RPMI8226 (cell line): ENCODE measurements at places on chromosomes 2 and 18.

DNA sequence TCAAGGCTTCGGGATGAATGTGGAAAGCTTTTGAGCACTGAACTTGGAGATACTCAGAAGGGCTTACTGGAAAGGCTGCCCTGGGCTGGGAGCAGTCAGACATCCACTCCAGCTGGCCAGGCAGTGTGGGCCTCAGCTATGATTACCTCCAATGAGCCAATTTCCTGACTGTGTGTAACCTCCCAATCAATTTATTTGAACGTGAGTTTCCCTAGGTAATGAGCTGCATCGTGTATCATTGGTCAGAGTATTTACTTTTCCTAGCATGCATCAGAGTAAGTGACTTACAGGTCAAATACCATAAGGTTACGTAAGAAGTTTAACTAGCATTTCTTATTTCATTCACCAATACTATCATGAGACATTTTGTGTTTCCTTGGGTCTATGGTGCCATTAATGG, 11.0 kb upstream of the CTAGE1 start:
- DNase-seq, result no peak

GRCh38 chr2:1940679-1941078, 196.4 kb upstream of the PXDN start:
- DNase-seq, result peak; percentile 46

- DNase-seq, result no peak
Observed at GRCh38 chr2:242024751-242025355, 155.3 kb downstream of the RTP5 start.

- no peak for DNase-seq
Observed at GRCh38 chr2:168992591-168993349, 38.4 kb downstream of the ABCB11 start.

DNA sequence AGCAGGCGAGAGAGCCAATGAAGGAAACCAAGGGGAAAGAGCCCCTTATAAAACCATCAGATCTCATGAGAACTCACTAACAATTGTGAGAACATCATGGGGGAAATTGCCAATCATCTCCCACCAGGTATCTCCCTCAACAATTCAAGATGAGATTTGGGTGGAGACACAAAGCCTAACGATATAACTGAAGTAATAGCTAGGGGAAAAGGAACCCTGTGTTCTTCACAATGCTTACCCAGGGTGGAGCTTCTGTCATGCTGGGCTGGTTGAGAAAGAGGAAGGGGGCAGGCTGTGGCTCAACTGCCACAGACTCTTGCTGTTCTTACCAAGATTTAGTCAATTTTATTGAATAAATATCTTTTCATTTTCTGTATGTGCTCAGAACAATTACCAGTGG, 392.1 kb upstream of the HS6ST1 start:
- no peak for DNase-seq

GRCh38 chr18:36191286-36191685, 4.0 kb downstream of the MOCOS start:
- DNase-seq, result no peak

DNA sequence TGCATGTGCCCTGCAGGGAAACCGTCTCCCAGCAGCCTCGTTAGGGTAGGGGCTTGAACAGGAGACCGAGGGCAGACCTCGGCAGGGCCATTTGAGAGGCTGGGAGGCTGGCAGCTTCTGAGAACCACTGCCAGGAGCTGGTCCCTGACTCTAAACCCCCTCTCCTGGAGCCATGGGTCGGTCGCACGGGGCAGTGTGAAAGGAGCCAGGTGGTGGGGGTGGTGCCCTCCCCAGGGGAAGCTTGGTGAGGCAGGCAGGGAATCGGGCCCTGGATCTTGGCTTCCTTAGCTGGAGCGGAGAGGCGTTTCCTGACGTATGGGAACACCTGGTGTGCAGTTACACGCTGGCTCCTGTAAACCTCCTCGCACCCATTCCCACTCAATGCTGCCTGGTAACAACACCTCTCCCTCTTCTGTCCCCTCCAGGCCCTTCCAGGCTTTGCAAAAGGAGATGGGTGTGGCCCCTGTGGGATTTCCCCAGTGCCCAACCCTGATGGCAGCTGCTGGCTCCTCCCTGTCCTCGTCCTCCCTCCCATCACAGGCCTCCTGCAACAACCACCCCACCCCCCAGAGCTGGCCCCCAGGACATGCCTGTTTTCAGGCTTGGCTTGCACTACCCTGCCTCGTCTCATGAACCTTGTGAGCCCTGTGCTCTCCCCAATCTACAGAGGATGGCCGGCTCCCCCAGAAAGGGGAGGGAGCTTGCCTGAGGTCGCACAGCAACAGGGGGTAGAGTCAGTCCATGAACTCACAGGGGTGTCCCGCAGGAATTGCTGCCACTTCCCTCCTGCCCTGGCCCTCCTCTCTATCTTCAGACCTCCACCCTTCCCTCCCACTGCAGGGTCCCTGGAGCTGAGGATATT, 24.4 kb downstream of the ADRA2B start:
- DNase-seq, result no peak

DNA sequence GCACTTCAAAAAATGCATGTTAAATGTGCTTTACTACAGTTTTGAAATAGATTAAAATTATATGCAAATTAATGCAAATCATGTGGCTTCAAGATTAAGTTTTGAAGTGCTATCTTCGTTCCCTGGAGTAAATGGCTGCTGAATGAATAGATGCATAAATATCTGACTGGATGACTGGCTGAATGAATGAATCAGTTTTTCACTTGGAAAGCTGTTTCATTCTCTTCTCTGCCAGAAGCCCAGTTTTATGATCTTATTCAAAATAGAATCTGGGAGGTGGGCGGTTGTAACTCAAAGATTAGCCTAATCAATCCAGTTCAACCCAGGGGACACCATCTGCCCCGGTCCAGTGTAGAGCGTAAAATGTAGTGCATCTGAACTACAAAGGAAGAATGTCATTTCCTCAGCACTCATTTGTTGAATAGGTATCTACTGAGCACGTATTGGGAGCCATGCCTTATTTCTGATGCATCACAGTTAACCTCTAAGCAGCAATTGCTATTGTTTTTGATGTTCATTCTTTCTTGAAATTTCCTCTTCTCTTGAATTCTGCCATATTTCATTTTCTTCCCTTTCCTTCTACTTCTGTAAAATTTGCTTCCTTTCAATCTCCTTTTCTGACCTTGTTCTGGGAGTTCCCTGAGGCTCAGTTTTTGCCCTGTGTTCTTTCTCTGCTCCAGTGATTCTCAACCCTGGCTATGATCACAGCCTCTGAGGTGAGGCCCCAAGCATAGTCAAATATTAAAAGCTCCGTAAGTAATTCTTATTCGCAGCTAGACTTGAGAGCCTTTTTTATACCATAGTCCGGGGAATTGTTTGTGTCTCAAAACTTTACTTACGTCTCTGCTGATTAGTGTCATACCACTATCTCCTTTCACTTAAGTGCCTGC, 282.7 kb downstream of the PARD3B start:
- no peak for DNase-seq

DNA sequence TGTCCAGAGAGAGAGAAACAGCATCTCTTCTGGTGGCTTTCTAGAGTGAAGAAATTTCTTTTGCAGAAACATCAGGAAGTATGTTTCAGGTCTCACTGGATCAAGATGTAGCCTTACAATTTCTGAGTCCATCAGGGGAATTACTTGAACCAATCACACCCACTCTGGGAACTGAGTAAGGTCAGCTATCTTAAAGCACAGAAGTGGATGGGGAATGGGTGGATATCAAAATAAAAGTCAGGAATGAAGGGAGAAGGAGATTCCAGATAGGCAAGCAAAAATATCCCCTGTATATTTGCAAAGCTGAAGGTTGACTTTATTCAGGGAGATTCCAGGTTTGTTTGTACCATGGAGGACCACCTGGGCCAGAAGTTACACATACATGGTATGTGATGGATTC, 188.0 kb downstream of the CYRIA start:
- DNase-seq, result no peak

- no peak for DNase-seq
Observed at GRCh38 chr18:63617049-63617914, 26.8 kb downstream of the SERPINB4 start.

GRCh38 chr2:71478806-71479205, 25.4 kb downstream of the DYSF start:
- DNase-seq, result no peak

- DNase-seq, result peak; percentile 25
Observed at GRCh38 chr2:206230060-206230762, 44.3 kb upstream of the ZDBF2 start.

- DNase-seq, result no peak
Observed at GRCh38 chr2:38164881-38165280, 88.9 kb upstream of the CYP1B1 start.

GRCh38 chr2:161134547-161135518, 25.4 kb upstream of the TANK start:
- DNase-seq, result no peak

- no peak for DNase-seq
Observed at GRCh38 chr18:59725142-59725541, 27.9 kb upstream of the CCBE1 start.

DNA sequence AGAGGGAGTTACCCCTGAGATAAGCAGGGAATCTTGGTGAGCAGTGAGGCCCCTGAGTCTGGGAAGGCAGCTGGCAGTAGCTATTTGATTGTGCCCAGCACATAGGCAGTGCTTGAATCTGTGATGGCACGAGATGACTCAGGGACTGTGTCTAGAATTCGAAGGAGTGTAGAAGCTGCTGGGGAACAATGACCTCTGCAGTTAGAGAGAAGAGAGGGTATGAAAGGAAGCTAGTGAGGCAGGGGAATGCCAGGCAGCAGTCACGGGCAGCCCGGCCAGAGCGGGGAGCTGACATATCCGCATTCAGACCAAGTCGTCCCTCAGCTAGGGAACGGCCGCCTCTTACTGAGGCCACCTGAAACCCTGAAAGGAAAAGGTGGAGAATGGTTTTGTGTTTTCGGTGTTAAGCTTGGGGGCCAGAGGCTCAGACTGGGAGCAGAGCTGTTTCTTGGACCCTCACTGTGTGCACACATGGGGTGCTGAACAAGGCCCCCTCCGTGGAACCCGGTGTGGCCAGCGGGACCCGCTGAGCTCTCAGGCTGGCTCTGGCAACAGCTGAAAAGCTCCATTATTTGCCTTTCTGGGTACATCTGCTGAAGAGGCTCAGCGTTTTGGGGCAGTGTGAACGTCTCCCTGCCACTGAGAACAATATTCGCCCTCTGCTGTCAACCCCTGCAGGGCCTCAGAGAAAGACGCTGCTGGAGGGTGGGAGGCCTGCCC, 32.9 kb downstream of the ARHGEF4 start:
- no peak for DNase-seq

DNA sequence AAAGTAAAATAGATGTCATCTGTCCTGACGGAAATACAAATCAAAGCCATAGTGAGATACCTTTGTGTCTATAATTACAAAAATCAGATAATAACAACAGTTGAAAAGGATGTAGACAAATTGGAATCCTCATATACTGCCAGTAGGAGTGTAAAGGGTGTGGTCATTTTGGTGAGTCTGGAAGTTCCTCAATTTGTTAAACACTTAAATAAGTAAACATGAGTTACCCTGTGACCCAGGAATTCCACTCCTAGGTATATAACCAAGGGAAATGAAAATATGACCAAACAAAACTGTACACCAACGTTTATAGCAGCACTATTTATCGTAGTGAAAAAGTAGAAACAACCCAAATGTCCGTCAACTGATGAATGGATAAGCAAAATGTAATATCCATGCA, 24.0 kb downstream of the R3HDM1 start:
- no peak for DNase-seq

GRCh38 chr2:144519934-144520731, at the start of gene ZEB2:
Gene ZEB2, minus strand, starts transcription at chr2:144520119. Its CDS starts 2,769 bp downstream, at chr2:144517350.
- DNase-seq, result peak; percentile 24

DNA sequence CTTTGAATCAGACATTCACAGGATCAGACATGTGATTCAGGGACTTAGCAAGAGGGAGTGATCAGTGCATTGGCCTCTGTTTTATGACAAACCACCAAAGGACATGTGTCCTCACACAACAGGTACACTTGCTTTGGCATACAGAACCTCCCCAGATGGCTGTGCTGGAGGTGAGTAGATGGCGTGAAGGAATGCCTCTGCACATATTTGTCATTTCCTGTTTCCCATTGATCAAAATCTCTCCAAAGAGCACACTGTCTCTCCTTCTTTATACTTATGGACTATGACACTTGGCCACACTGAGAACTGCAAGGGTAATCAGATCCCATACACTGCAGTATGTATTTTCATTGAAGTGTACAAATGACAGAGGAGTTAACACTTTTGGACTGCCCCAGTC, 927.6 kb downstream of the TSN start:
- DNase-seq, result no peak

GRCh38 chr2:231364961-231365810, 30.3 kb upstream of the B3GNT7 start:
- DNase-seq, result no peak

- DNase-seq, result no peak
Observed at GRCh38 chr2:217900010-217900779, 102.6 kb downstream of the TNS1 start.

DNA sequence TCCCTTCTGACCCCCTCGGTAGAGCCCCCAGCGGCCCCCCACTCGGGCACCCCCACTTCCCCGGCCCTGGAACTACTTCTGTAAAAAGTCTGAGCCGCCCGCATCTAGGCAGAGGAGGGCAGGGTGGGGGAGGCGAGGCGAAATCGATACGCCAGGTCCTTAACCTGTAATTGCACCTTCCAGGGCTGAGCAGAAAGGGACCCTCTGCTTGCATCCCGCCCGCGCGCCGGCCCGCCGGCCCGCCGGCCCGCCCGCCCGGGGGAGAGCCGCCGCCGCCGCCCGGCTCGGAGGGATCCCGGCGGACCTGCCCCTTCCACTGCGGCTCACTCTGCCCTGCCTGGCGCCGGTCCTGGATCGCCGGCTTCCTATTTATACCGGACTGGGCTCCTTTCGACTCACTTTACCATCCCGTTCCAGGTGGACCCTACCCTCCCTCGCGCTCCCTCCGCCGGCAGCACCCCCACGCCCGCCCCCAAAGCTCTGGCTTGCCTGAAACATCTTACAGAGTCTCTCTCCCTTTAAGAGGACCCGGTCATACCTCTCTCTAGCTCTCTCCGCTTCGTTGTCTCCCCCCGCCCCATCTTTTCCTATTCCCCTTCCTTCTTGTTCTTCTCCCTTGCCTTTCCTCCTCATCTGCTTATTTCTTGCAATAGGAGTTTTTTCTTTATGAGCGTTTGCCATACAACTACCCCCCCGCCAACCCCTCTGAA, 797 bp downstream of the KLHL14 start:
- DNase-seq, result peak; percentile 11

GRCh38 chr2:237863689-237864443, 4.4 kb downstream of the RAMP1 start:
- DNase-seq, result no peak

- DNase-seq, result no peak
Observed at GRCh38 chr2:42722320-42723190, 41.4 kb downstream of the OXER1 start.

DNA sequence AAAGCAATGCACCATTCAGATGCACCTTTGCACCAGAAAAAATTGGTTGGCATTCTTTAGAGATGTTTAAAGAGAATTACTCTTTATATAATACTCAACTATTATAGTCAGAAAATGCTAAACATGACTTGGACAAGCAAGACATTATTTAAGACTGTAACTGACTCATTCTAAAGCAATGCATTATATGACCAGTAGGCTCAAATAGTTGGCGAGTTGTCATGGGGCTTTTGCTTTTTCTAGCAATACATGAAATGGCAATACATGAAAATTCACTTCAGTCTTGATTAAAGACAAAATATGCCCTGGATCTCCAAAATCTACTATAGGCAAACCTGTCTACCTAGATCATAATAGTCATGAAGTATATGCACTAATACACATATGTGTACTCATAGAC, 216.9 kb upstream of the VWC2L start:
- no peak for DNase-seq

- no peak for DNase-seq
Observed at GRCh38 chr2:20752293-20752692, 70.6 kb downstream of the LDAH start.

- no peak for DNase-seq
Observed at GRCh38 chr18:47919916-47920315, 10.5 kb downstream of the SMAD2 start.
